ENCODE measurements at places on chromosomes 11 and 22.
A peak's percentile ranks its signal among the peaks of the same experiment; 100 is the strongest.

- DNase-seq: no peak
Measured at GRCh38 chr22:44406341-44407170, 91.5 kb downstream of the RTL6 start.

DNA sequence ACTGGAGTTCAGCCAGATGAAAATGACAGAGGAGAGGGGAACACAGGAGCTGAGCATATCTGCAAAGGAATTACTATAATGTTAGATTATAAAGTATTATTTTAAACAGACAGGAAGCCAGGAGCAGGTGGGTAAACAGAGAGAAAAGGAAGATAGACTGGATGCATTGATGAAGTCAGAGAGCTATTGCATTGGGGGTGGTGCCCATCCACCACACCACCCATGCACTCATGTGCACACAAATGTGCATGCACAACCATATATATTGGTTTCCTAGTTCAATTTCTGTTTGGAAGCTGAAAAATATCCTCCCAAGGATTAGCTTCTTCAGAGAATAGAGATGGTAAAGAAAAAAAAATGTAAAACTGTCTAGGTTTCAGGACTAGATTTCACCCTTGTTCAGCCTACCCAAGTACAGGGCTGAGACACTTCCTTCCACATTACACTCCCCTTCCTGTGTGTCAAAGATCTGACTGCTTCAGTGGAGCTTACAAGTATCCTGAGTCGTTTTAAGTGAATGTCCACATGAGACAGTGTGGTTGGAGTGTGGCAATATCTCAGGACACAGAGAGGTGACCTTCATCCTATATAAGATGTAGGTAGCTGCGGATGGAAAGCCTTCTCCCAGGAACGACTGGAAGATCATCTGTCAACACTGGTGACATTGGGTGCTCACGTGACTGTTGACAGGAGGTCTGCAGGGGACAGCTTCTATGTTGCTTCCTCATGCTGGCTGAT is 12.2 kb upstream of the SMPD1 start:
- DNase-seq: no peak

- DNase-seq: no peak
Measured at GRCh38 chr11:73218830-73219215, 742 bp downstream of the P2RY2 start.

- DNase-seq: peak; percentile 82
Measured at GRCh38 chr11:12281571-12282478, 95.5 kb upstream of the PARVA start.

GRCh38 chr11:94477624-94478023 is 16.0 kb downstream of the MRE11 start:
- DNase-seq: no peak

GRCh38 chr11:104164028-104164520 is at the start of gene PDGFD:
Gene PDGFD, minus strand, starts transcription at chr11:104164147.
- peak; percentile 67 for DNase-seq

DNA sequence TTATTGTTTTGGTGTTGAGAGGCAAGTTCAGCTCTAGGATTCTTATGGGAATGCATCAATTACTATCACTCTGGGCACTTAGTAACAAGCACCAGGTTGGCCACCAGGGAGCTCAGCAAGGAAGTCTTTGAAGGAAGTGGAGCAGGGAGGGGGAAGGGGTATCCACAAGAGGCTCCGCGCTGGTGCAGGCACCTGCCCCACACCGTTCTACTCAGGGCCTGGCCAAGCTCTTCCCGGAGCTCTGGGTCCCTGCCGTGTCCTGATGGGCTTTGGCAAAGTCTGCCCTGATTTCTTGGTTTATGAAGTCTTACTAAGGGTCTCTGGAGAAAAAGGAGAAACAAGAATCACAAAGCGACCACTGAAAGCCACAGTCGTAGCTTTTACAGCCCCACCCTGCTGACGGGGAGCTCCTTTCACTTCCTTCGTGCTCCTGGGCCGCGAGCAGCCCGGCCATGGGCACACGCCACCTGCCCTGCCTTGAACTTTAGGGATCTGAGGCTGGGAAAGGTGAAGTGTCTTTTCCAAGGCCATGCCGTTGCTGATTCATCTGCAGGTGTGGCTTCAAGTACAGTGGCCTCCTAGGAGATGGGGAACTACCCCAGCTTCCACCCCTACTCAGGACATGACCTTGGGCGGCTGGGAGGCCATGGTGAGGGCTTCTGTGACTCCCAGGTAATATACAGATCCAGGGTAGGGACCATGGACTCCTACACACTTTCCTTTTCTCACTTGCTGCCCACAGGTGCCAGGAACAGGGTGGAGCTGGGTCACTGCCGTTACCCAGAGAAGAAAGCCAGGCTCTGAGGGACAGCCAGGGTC is 15.9 kb upstream of the LRRC32 start:
- no peak for DNase-seq

GRCh38 chr11:4393858-4394223 is 339 bp upstream of the TRIM21 start:
- DNase-seq: no peak

DNA sequence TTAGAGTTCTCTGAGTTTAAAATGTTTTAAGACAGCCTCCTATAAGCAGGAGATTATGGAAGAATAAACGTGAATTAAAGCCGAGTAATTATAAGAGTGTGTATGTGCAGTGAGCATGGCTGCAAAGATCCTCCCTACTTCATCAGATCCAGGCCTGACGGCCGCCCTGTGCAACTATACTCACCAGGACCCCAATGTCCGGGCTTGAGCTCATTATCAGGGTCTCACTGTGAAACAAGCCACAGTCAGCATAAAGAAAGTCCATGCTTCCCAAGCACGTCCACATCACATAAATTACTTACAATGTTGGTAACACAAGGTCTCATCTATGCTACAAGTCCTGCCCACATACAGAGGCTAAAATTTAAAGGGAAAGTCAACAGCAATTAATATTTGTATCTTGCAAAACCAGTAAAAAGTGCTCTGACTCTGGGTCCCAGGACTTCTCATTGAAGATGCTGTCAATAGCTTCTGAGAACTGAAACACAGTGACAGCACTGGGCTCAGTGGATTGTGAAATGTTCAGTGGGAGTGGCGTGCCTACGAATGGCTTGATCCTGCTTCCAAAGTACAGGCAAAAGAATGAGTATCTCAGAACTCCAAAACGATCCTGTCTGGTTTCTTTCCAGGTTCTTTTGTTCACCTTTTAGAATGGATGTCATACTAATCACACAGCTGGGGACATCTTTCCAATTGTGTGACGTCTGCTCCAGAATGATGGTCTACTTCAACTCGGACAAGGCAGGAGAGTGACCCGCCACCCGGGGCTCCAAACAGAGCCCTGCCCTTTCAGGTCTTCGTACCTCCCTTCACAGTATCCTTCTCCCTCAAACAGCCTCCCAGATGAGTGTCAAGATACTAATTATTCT is 72.1 kb upstream of the ARFGAP3 start:
- no peak for DNase-seq

DNA sequence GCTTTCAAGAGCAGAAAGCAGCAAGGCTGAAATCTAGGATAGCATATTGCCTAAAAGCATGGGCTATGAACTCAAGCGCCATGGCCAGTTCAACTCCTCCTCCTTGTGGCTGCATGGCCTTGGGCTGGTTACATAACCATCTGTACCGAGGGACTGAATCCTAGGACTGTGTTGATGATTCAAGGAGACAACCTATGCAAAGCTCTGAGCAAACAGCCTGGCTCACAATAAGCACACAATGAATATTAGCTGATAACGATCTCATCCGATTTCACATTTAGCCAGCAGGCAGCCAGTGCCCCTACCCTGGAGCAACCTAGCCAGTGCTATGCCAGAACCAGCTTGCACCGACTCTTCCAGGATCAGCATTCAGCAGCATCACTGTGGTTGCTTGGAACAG is 698.4 kb downstream of the TBC1D22A start:
- no peak for DNase-seq

GRCh38 chr22:42608823-42609361 is 5.8 kb downstream of the POLDIP3 start:
- DNase-seq: peak; percentile 42

DNA sequence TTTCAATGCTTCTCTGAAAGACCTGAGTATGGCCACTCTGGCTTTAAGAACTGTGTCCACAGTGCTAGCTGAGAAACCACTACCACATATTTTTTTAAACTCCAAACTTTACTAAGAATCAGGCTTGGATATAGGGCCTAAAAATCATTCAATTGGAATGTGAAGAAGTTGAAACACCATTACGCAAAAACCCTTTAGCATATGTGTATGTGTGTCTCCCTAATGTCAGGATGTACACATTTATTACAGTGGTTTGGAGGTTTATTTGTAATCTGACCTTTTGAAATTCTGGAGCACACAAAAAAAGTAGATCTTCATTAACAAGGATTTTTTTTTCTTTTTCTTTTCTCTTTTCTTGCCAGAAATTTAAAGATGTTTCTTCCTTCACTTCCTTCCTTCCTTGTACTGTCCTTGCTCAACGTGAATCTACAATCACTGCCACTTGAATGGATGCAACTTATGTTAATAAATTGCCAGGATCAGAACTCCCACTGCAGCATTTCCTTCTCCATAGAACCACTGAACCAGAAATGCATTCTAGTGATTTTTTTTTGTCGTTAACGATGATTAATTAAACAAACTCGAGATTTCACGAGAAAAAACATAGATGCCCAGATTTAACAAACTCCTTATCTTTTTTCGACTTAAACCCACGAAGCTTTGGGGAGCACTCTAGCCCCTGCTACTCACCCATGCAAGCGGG is 3.1 kb upstream of the ADM start:
- no peak for DNase-seq

DNA sequence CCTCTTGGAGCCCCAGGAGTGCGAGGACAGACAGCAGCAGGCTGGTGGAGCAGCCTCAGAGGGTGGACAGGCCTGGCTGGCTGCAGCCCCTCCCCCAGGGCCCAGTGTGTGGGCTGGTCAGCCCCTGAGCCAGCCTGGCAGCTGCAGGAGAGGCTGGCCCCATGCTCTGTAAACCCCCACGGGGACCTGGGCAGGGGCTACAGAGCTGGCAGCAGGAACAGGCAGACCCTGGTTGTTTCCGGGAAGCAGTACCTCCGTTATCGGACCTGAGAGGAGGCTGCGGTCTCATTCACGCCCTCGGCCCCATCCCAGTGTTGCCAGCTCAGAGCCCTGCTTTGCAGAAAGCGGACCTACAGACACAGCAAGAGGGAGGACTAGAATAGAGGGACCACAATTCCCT is 38.5 kb upstream of the COMT start:
- DNase-seq: no peak

GRCh38 chr11:109304159-109304558 is 117.8 kb upstream of the C11orf87 start:
- no peak for DNase-seq

DNA sequence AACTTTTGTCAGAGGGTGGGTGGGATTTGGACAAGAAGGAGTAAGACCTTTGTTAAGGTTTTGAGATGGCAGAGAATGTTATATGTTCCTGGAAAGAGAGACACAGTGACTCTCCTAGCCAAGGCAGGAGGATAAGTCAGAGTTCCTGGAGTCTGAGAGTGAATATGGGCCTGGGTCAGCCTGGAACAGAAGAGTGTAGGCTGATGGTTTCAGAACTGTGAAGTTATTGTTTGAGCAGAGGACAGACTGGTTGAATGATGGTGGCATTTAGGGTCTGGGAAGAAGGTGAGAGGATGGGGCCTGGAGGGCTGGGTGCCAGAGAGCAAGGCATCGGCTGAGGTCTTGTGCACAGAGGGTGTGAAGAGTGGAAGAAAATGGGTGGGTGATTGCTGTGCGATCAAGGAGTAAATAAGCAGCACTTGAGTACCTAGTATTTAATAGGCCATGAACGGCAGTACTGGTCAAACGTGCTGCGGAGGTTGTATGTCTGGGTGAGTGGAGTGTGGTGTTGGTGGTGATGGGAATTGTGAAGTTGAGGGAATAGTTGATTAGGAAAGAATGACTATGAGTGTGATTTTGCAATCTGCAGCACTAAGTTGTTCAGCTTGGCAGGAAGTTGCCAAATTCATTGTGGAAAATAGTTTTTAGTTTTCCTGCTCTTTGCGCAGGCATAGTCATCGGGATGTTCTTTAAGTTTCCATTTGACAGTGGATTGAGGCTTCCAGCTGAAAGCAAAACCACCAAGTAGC is 1.8 kb downstream of the PANX1 start:
- no peak for DNase-seq

DNA sequence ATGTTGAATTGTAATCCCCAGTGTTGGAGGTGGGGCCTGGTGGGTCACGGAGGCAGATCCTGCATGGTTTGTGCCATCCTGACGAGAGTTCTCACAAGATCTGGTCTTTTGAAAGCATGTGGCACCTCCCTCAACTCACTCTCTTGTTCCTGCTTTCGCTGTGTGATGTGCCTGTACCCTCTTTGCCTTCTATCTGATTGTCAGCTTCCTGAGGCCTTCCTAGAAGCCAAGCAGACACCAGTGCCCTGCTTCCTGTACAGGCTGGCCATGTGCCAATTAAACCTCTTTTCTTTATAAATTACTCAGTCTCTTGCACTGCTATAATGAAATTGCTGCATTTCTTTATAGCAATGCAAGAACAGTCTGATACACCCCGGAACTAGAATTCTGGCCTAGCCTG is 13.1 kb downstream of the PTPN5 start:
- no peak for DNase-seq

DNA sequence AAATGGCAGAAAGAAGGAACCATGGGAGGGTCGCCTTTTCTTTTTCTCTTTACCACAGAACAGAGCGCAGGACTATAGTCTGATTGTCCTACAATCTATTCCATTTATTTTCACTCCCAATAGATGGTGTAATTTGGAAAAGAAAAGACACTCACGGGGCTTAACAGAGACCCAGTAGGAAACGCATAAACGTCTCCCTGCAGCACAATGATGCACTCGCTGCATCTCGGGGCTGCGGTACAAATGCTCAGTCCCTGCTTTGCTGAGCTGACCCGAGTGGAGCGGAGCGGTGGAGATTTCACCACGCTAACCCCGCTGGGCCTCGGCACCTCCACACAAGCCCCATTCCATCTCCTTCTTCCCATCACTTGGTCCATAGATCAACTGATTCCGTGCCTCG is 1.5 kb downstream of the FEZ1 start:
- DNase-seq: no peak

- no peak for DNase-seq
Measured at GRCh38 chr22:45430871-45431270, 17.4 kb downstream of the RIBC2 start.

GRCh38 chr11:92457250-92457649 is 232.6 kb downstream of the FAT3 start:
- no peak for DNase-seq

GRCh38 chr22:47681411-47682165 is 919.1 kb downstream of the TBC1D22A start:
- DNase-seq: no peak

GRCh38 chr11:130213143-130213978 is 53.8 kb downstream of the ST14 start:
- peak; percentile 55 for DNase-seq

DNA sequence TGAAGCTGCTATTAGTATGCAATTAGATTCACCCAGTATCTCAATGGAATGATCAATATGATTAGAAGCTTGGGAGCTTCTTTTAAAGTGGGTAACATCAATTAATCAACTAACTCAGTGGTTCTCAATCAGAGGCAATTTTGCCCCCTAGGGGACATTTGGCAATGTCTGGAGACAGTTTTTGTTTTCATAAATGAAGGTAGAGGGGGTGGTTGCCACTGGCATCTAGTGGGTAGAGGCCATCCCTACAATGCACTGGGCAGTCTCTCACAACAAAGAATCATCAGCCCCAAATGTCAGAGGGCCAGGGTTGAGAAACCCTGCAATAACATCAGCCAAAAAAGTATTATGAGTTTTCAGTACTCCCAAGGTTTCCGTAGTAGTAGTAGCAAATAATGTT is 5.9 kb upstream of the AMOTL1 start:
- DNase-seq: no peak

GRCh38 chr11:14107050-14107430 is 144.5 kb downstream of the SPON1 start:
- DNase-seq: no peak

All from HTR-8/SVneo (cell line).